ENCODE measurements at places on chromosomes 5 and 9.

GRCh38 chr9:20651939-20652338 lies 29.6 kb upstream of the MLLT3 start:
- DNase-seq = no peak

DNA sequence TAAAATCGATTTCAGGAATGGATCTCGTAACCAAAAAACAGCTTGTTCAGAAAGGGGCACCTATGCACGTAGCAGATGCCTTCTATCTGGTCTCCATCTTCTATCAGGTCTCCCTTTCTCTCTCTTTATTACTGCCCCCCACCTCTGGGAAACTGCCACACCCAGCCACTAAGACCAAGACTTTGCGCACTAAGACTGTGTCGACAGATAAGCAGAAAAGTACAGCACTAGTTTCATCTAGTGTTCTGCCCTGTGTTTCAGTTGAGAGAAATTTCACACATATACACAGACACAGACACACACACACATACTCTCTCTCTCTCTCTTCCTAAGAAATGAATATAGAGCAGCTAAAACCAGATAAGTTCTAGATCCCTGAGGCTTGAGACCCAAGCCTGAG lies 210.1 kb upstream of the MAP3K1 start:
- no peak for DNase-seq

GRCh38 chr9:101893661-101894646 lies 155.5 kb upstream of the GRIN3A start:
- DNase-seq = no peak

GRCh38 chr5:136159457-136159856 lies 26.8 kb downstream of the SMAD5 start:
- DNase-seq = no peak

DNA sequence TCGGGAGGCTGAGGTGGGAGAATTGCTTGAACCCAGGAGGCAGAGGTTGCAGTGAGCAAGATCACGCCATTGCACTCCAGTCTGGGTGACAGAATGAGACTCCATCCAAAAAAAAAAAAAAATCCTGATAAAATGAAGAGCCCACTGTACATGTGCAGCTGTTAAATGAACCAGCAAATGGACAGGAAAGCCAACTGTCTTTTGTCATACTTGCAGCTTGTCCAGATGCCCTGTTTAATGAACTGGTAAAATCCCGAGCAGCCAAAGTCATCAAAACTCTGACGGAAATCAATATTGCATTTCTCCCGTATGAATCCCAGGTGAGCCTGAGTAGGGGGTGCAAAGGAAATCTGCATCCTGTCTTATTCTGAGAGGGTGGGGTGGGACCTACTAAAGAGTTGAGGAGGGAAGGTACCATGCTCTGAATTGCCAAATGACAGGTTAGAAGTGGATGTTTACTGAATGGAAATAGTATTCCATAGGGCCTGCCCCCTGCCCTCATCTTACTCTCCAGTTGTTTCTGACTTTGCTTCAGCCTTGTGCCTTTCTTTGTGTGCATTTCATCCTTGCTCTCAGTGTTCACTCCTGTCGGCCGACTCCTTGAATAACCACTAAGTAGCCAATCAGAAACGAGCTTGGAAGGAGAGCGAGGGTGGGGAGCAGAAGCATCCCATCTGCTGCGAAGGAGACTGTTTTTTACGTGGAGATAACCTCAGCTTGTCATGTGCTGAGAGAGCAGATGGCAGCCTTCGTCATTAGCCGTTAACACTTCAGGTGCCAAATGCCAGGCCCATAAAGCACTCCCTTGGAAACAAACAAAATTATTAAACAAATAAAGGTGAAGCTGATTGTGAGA lies 45.7 kb upstream of the CFAP157 start:
- DNase-seq = no peak

GRCh38 chr5:11050596-11051304 lies 289.7 kb upstream of the DAP start:
- DNase-seq = no peak

GRCh38 chr5:52498607-52499006 lies 289.1 kb upstream of the ITGA1 start:
- no peak for DNase-seq

- DNase-seq = no peak
These were observed 4.4 kb upstream of the RAPGEF1 start for GRCh38 chr9:131744171-131744719.

GRCh38 chr9:130846487-130847305 lies 11.6 kb downstream of the ABL1 start:
- no peak for DNase-seq

- DNase-seq = no peak
These were observed 129.2 kb upstream of the PTCH1 start for GRCh38 chr9:95645992-95646391.

DNA sequence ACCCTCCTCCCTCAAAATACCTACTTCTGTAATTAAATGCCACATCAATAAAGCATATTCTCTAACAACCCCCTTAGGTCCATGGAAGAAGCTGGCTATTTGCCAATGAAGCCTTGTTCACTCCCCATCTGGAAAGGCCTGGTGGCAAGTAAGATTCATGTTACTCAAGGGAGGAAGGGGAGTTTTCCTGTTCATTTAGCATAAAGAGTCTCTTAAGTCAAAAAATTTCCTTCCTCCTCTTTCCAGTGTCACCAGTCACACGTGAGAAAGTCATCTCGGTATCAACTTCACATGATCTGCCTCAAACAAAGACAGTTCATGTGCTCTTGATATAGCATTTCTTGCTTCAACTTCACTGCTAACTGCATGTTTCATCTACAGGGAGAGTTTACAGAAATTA lies 32.7 kb upstream of the RIC1 start:
- DNase-seq = no peak

GRCh38 chr9:126470241-126470993 lies 143.3 kb upstream of the LMX1B start:
- no peak for DNase-seq

DNA sequence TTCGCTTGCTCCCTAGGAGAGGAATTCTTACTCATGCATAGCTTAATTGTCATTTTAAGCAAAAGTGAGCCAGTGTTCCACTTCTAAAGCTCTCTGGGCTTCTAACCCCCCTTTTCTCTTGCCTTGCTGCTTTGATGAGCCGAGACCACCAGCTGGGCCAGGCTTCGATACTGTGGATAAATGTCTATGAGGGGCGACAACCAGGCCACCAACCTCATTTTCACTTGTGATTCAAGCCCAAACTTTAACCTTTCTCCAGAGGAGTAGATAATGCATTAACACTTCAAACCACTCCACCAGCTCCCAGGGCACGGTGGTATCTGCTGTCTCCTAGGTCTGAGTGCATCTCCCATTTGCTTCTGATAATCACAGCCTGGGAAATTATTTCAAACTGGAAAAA lies 205.6 kb downstream of the PSAT1 start:
- DNase-seq = no peak

DNA sequence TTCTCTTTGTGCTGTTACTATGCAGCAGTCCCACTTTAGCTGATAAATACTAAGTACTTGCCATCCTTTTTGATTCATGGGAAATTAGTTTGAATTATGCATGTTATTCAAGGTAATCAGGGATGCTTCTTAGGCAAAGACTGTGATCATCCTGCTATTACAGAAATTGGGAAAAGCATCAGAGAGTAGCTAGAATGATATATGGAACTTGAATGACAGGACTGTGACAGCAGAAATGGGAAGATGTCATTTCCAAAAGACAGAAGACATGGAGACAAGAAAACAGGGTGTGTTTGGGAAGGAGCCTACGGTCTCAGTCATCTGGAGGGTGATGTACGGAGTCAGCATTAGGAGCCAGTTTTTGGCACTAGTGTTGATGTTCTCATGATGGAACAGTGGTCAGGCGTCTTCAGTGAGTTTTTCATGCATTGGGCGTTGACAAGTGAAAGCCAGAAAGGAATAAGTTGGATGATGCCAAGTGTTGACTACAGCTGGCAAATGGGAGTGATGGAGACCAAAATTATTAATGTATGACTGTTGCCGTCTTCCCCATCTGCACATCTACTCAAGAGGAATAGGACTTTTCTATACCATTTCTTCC lies 70.4 kb downstream of the TMEM167A start:
- DNase-seq = no peak

GRCh38 chr5:173989432-173990082 lies 587 bp downstream of the C5orf47 start:
- DNase-seq = no peak

GRCh38 chr9:115291841-115292240 lies 173.9 kb upstream of the TNC start:
- DNase-seq = no peak

DNA sequence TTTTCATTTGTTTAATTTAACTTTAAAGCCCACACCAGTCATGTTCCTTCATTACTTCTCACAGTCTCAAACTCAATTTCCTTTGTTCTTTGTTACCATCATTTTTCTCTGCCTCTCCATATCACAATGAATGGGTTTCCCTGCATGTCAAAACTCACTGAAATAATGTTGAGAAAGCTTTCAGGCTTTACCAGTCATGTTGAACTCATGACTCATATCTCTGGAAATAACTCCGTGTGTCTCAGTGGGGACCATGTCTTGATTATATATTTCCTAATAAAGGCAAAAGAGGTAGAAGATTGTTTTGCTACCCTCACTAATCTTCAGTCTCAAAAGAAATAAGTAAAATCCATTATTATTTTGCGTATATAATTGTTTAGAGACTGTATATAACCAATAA lies 231.2 kb downstream of the CHSY3 start:
- DNase-seq = no peak

- no peak for DNase-seq
These were observed 115.6 kb downstream of the WDR70 start for GRCh38 chr5:37494756-37495155.

- DNase-seq = no peak
These were observed 78.9 kb upstream of the MAP1B start for GRCh38 chr5:72028382-72028781.

DNA sequence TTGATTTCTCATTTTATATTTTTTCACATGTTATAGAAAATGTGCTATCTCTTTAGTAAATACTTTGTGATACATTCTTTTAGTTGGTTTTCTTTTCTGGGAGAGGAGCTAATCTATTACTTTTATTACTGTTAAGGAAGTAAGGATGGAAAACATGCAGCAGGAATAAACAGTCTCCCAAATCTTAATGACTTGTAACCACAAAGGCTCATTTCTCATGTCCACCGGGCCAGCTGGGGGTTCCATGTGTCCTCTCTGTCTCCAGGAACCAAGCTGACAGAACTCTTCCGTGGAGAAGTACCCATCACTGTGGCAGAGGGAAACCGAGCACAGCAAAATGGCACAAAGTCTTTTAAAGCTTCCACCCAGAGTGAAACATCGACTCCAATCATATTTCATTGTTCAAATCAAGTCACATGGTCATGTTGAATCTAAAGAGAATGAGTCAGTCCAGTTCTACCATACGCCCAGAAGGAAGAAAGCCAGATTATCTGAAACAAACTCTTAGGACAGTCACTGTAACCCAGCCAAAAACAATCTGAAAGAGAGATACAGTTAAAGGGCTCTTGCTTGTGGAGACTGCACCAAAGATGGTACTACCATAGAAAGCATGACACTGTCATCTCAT lies 97.1 kb upstream of the CDH6 start:
- DNase-seq = no peak

DNA sequence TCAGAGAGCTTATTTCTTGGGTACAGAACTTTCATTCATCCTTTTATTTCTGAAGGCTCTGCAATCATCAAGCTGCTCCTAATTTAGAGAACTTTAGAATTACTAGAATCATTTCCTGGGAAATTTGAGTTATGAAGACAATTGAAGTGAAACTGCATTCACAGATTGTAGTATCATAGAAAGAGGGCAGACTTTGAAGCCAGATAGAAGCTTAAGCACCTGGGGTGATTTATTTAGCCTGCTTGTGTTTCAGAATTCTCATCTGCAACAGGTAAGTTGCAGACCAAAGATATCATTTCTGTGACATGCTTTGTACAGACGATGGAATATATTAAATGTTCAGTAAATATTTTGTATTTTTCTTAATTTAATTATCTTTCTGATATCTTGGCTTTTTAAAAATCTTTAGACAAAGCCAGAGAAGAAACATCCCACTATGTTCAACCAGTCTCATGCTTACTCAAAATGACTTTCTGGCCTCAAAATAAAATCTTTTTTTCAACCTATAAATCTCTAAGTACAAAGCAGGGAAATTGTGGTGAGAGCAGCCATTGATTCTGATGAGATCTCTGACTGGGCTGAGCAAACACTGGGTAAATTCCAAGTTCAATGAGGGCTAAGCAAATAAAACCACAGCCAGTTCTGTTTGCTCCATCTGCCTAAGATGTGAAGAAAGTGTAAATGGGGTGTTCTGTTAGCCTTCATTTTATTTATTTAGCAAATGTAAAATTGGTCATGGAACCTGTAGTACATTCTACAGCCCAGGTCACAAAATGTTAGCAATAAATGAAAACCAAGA lies 264.7 kb upstream of the CCNG1 start:
- DNase-seq = no peak

- no peak for DNase-seq
These were observed 154.8 kb downstream of the GADD45G start for GRCh38 chr9:89759572-89759971.

DNA sequence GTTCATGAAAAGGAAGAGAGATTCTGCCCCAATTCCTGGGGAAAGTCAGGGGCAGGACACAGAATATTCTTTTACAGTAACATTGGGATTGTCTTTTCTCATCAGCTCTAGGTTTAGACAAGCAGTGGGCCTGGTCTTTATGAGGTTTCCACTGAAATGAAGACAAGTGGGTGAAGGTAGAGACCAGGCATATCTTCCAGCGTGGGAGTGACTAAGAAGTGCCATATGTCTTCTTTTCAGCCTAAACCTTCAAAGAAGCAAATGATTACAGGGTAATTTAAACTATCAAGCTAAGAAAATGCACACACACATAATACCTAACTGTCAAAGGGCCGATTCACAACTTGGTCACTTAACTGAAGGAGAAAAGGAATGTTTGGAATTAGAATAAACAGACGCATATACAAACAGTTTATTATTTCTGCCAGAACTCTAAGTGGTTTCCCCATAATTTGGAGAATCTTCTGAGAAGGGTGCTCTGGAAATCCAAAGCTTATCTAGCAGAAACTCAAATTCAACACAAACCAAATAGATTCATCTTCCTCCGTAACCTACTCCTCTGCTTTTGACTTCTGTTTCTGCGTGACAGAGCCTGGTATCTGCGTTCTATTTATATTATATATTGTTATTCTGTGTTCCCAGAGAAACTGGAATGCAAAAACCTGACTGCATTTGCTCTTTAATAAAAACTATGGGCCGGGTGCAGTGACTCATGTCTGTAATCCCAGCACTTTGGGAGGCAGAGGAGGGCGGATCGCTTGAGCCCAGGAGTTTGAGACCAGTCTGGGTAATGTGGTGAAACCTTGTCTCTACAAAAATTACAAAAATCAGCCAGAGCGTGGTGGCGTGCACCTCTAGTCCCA lies 22.0 kb upstream of the TEK start:
- DNase-seq = no peak

- DNase-seq = no peak
These were observed at the start of gene CYSRT1 for GRCh38 chr9:137224830-137225694. Gene CYSRT1 (plus strand): TSS chr9:137225174. CDS start chr9:137225622, 448 bp downstream.

DNA sequence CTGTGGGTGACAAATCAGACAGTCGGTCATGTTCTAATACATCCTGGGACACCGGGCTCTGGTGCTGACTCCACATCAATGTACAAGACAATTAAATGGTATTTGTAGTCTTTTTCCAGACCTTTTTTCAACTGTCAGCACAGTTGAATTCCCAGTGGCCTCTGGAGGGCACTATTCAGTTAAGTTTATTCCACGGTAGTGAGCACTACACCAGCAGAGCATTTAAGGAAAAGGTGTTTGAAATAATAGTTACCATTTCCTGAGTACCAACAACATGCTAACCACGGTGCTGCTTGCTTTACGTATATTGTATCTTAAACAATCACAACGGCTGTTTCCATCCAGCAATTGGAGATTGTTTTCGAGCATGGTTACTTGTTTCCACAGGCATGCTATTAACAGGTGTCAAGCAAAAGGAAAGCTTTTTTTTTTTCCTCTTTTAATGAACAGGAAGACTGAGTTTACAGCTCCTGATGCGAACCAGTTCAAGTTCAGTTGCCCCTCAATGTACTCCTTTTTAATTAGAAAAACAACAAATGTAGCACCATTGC lies 186.7 kb downstream of the PDZD2 start:
- no peak for DNase-seq
